GM03348 (cell line): ENCODE measurements at places on chromosomes 4 and X.
A peak's percentile ranks its signal among the peaks of the same experiment; 100 is the strongest.

- no peak for DNase-seq
Observed at GRCh38 chrX:675955-676295, 45.3 kb downstream of the SHOX start.

GRCh38 chr4:127445471-127445870, 187.3 kb upstream of the INTU start:
- DNase-seq, result no peak

DNA sequence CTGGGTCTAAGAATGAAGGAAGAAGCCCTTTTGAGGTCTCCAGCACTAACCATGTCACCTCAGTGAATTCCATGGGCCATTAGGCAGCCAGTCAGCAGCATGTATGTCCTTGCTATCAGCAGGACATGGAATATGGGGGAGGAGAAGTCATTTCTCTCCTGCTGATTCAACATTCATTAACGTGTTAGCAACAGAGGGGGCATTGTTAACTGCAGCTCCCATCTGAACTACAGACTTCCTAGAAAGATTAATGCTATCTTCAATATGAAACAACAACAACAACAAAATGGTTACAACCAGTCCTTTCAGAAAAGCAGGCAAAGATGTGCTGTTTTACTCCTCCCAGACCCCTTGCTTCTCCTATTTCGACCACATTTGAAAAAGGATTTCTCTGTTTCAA, 120.4 kb upstream of the SLC34A2 start:
- no peak for DNase-seq

- no peak for DNase-seq
Observed at GRCh38 chrX:136106920-136107528, 40.3 kb upstream of the FHL1 start.

DNA sequence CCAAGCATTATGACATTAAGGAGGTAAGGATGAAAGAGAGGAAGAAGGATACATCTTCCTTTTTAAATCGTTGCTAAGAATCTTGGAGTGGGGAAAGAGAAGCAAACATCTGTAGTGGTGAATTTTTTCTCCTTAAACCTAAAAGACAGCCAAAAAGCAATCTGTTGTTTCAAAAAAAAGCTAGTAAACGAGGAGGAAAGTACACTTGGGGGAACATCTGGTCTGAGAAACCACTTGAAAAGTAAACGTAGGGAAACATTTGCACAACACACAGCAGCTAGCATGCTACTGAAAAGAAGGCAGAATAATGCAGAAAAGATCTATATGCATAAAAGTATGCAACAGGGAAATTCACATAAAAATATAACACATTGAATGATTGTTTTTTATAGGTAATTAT, 1485.6 kb downstream of the PCDH19 start:
- no peak for DNase-seq

DNA sequence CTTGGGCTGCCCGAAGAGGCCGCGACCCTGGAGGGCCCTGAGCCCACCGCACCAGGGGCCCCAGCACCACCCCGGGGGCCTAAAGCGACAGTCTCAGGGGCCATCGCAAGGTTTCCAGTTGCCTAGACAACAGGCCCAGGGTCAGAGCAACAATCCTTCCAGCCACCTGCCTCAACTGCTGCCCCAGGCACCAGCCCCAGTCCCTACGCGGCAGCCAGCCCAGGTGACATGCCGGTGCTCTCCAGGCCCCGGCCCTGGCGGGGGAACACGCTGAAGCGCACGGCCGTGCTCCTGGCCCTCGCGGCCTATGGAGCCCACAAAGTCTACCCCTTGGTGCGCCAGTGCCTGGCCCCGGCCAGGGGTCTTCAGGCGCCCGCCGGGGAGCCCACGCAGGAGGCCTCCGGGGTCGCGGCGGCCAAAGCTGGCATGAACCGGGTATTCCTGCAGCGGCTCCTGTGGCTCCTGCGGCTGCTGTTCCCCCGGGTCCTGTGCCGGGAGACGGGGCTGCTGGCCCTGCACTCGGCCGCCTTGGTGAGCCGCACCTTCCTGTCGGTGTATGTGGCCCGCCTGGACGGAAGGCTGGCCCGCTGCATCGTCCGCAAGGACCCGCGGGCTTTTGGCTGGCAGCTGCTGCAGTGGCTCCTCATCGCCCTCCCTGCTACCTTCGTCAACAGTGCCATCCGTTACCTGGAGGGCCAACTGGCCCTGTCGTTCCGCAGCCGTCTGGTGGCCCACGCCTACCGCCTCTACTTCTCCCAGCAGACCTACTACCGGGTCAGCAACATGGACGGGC, 579 bp downstream of the ABCD1 start:
- DNase-seq, result no peak

DNA sequence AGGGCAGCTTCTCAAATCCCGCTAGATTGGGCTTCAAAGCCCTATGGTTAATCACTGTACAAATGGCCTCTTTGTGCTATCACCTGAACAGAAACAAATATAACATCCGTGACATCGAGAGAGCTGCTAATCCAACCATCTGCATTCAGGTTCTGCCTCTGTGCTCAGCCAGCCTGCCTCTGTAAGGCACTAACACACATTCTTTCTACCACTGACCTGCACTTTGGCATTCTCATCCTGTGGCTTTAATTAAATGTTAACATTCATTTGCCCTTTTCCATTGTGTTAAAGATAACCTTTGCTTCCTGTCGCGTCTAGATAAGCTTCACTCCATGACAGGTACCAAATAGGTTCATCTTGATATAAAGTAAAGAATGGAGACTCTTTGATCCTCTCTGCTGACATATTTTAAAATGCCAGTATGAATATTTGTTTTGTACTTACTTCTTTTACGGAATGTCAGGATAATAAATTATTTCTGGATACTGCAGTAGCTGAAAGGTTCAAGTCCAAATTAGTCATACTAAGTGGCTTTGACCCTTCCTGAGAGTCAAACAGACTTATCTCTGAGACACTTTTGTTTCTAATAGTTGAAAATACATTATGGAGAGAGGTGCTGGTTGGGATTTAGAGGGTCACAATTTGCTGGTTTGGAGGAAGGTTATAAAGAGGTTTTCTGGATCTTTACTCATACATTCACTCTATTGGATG, 505.7 kb downstream of the PACRGL start:
- DNase-seq, result no peak

DNA sequence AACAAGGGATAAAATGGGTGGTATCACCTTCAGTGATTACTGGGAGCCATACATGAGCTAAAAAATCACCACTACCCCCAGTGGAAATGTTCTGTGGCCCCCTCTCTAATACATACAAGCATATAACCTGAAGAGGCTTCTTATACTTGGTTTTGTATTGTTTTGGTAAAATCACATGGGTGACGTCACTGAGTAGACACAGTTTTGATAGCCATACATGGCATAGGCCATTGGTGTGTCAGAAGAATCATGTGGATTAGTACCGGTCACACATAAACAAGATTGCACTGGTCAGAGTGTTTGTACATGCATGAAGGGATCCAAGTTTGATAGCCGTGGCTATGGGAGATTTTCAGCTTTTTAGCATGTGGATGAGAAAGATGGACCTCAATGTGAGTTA, 131.9 kb upstream of the RADX start:
- DNase-seq, result no peak

DNA sequence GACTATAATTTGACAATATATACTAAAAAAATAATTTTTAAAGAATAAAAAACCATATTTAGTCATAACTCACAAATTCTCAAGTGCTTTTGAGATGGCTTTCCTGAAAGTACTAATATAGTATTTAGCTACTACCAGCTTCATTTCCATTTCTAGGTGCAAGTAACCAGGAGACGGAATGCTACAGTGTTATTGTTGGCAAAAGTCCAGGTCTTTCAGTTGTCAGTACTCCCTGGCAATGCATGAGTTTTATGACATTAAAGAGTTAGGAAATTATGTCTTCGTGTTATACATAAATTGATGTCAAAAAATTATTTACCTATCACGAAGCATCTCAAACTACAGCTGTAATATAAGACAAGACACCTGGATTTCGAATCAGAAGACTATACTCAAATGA, 45.0 kb downstream of the TMEM47 start:
- no peak for DNase-seq

GRCh38 chr4:38241541-38241940, 281.3 kb downstream of the PTTG2 start:
- no peak for DNase-seq

- no peak for DNase-seq
Observed at GRCh38 chrX:45619290-45619689, 418.6 kb upstream of the DIPK2B start.

- DNase-seq, result no peak
Observed at GRCh38 chrX:21487832-21488231, 113.6 kb downstream of the CNKSR2 start.

GRCh38 chr4:152607178-152607577, 71.3 kb upstream of the FBXW7 start:
- no peak for DNase-seq

DNA sequence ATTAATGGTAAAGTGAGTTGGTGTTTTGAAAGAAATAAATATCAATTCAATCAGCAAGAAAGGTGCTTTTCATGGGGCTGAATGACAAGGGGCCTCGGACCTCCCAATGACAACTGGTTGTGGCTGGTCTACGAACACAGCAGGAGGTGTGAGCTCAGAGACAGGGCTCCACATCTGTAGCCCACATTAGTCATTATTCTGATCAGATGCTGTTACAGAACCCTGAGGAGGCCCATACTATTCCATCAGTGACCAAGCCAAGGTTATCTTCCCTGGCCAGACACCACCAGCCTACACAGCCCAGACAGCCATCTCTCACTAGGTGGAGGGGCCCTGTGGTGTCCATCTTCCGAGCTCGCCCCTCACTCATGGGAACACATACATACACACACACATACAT, 168.8 kb downstream of the SH3KBP1 start:
- no peak for DNase-seq

DNA sequence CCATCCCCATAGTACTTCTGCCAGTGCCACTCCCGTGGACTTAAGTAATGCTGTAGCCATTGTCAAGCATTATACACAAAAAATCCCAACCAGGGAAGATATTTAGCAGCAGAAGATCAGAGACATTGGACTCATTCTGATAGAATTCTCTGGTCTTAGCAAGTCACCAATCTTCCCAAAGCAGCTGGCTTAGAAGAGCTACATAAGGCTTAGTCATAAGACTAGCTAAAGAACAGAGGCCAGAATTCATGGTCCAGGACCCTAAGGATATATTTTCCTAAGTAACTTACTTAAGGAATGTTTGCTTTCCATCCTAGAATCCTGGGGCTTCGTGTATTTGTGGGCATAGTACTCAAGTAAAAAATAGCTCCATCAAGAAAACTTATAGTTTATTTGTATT, 100.3 kb upstream of the SLIT2 start:
- no peak for DNase-seq

GRCh38 chr4:69467797-69468196, 27.9 kb downstream of the UGT2B4 start:
- DNase-seq, result no peak

GRCh38 chr4:153497091-153497531, 31.0 kb downstream of the TMEM131L start:
- no peak for DNase-seq

- no peak for DNase-seq
Observed at GRCh38 chrX:17601441-17602200, 135.7 kb upstream of the SCML1 start.

- DNase-seq, result no peak
Observed at GRCh38 chr4:168164045-168164444, 71.7 kb downstream of the ANXA10 start.

DNA sequence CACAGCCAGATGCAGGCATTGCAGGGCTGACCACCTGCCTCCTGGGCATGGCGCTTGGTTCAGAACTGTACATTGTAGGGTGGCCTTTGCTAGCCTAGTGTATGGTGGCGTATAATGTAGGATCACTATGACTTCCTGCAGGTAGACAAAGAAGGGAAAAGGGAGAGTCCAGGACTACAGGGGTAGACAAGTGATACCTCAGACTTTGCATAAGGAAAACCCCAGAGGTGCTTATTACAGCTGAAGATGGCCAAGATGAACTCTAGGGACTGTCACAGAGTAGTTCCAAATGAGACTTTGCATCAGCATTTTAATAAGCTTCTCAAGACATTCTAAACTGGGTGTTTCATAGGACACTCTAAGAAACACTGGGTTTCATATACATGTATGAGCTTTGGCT, 116.4 kb upstream of the PUDP start:
- no peak for DNase-seq

DNA sequence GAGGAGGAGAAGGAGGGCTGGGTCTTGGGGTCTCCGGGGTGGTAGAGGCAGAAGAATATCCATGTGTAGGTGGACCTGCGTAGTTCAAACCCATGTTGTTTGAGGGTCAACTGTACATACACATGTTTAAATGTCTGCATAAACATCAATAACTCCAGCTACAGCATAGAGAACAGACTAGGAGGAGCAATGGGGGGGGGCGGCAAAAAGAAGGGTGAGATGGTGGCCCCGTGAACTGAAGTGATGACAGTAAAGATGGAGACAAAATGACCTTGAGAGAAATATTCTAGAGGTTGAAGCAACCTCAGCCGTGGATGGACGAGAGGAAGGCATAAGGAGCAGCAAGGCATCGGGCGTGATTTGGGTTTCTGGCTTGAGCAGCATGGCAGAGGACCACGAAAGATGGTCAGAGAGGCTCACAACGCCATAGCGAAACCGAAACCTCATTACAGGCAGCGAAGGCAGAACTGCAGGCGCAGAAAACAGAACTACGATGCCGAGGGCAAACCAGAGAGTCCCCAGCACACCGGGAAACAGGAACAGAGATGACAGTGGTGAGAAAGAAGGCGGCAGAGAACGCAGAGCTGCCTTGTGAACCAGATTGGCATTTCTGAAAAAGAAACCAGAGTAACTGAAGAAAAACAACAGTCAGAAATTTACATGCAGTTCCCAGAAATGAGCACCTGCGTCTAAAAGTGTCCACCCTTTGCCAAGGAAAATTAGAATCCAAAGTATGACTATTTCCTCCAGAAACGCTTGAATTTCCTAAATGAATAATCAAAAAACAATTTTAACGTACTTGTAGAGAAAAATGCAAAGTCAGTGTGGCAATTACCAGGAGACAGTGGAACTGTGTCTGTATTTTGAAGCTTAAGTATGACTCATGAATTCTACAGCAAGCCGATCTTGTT, 50.3 kb upstream of the ENPP6 start:
- DNase-seq, result peak; percentile 80

DNA sequence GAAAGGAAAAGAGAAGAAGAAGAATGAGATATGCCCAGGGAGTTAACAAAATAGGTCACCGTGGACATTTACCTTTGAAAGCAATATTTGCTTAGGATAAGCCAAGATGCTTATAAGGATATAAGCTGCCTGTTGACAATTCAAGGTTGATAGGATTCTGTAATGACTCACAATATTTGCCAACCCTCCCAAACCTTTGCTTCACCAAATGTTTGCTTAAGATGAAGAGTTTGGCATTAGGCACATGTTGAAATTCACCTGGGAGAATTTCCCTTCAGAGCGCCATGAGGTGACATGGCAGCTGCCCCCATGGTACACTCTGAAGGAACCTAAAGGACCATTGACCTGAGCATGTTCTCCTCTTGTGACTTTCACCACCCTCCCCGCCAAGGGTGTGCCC, 4.6 kb downstream of the PALLD start:
- no peak for DNase-seq

GRCh38 chr4:184911310-184911709, 85.5 kb upstream of the ACSL1 start:
- no peak for DNase-seq

- DNase-seq, result no peak
Observed at GRCh38 chr4:115781528-115782146, 668.2 kb upstream of the NDST4 start.

- DNase-seq, result no peak
Observed at GRCh38 chr4:40363382-40363920, 28.3 kb downstream of the CHRNA9 start.
